NCI-H446 (cell line): ENCODE measurements at places on chromosomes 2 and 18.

DNA sequence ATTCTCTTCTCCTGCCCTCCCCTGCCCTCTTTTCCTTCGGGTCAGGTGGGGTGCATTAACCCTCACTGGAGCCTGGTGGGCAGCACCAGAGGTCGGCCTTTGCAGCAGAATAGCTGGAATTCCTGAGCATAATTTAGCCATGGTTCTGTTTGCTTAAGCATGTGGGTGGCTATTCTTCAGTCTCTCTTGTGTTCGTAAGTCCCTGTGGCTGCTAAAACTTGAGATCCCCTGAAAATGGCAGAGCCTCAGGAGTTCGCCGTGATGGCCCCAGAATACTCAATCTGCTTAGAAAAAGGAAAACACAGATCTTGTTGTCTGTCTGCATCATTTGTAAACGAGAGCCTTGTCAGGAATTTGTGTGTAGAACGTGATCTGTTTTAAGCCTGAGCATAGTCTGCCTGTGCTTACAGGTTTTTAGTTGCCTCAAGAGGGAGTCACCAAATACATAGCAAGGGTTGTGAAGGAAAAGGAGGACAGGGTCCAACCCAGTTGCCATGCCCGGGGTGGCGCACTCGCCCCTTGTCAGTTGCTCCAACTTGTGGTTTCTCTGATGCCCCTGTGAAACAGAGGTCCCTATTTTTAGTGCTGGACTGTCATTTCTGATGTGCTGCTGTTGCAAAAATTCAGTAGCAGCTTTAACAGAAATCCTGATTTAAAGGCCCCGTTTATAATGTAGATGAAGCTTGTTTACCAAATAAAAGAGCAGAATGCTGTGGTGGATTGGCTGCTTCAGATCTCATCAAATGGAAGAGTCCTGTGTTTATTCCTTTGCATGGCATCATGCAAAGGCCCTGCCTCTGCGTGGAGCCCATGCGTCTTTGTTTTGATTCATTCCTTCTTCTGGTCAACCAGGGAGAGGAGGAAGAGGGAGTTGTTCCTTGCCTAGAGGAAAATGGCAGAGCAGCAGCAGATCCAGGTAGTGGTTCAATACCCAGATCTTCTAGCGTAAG, 74.8 kb downstream of the WDSUB1 start:
- no peak for DNase-seq

- DNase-seq: no peak
Measured at GRCh38 chr18:3599195-3599594, 149.2 kb downstream of the TGIF1 start.

GRCh38 chr2:98269830-98270229, 76.4 kb upstream of the CNGA3 start:
- DNase-seq: no peak

- DNase-seq: no peak
Measured at GRCh38 chr18:27723168-27723567, 453.8 kb downstream of the CDH2 start.

DNA sequence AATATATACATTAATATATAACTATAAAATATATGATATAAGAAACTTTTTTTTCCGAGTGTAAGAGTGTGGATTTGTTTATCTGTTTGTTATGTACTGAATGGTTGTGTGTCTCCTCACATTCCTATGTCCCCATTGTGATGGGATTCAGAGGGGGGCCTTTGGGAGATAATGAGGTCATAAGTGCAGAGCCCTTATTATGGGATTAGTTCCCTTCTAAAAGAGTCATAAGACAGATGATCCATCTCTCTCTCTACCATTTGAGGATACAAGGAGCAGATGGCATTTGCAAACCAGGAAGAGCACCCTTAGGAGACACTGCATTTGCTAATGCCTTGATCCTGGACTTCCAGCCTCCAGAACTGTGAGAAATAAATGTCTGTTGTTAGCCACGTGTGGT, 30.3 kb upstream of the SAP130 start:
- no peak for DNase-seq

- no peak for DNase-seq
Measured at GRCh38 chr2:204205538-204205937, 269.0 kb downstream of the ICOS start.

DNA sequence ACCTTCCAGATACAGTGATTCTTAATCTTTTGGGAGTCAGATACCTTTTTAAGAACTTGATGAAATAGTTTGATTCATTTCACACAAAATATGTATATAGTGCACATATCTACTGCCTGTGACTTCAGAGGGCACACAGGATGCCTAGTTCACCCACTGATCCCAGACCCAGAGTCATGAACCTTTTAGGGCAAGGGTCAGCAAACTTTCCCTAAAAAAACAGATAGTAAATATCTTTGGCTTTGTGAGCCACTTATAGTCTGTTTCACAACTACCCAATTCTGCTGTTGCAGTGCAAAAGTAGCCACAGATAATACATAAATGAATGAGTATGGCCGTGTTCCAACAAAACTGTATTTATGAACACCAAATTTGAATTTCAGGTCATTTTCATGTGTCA, 124.9 kb downstream of the ANKRD44 start:
- no peak for DNase-seq

- no peak for DNase-seq
Measured at GRCh38 chr2:133167990-133168389, 400.3 kb downstream of the NCKAP5 start.

DNA sequence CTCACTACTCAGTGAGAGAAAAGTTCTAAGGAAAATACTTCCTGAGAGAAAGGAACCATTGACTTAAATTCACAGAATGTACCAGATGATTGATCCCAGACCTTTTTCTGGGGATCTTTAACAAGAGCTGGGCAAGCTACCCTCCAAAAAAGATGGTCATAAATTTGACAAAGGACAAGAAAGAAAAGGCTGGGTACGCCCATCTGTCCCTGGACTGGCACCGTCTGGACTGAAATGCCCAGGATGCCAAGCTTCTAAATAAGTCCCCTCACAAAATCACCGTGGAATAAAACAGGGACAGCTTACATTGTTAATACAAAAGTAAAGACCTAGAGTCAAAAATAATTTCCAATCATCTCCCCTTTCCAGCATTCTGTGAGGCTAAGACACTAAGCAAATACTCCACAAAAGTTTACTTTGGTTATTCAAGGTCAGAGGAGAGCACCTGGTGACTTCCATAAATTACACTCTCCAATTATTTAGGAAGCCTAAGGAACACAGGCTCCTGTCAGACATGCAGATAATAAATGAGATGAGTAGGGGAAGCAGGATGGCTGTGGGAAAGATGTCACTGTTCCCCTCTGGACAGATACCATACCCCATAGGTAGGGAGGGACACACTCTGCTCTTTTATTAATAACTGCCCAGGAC, 69.9 kb downstream of the UXS1 start:
- no peak for DNase-seq

- DNase-seq: no peak
Measured at GRCh38 chr2:236661061-236661761, 91.6 kb downstream of the ACKR3 start.

- no peak for DNase-seq
Measured at GRCh38 chr2:23414871-23415270, 29.9 kb downstream of the KLHL29 start.

DNA sequence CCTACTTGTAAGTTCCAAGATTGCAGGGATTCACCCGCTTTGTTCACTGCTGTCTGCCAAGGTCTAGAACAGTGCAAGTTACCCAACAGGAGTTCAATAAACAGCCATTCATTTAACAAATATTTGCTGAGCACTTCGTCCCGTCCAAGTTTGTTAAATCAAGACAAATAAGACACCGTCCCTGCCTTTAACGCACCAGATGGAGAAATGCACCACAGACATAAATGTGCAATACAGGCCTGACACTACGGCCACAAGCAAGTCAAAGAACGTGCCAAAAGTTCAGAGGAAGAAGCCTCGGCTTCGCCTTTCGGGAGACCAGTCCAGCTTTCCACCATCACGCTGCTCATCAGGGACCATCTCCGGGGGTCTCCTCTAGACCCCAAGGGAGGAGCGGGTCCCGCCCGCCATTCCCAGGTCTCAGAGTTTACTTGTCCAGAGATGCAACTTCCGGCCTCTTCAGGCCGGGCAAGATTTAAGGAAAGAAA, 429 bp downstream of the C2orf76 start:
- DNase-seq: peak; percentile 46

DNA sequence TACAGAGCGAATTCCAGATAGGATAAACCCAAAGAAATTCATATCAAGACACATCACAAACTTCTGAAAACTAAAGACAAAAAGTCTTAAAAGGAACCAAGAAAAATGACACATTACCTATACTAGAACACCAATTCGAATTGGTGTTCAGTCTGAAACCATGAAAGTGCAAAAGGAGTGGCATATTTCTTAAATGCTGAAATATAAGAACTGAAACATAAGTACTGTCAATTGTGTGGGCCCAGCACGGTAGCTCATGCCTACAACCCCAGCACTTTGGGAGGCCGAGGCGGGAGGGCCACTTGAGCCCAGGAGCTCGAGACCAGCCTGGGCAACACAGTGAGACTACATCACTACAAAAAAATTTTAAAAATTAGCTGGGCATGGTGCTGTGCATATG, 43.4 kb downstream of the TMEM131 start:
- DNase-seq: no peak

GRCh38 chr2:224796695-224797305, 80.6 kb upstream of the CCDC195 start:
- no peak for DNase-seq

- no peak for DNase-seq
Measured at GRCh38 chr18:79042276-79042675, 26.9 kb upstream of the ATP9B start.

- DNase-seq: no peak
Measured at GRCh38 chr2:101740555-101740964, 43.1 kb downstream of the MAP4K4 start.

DNA sequence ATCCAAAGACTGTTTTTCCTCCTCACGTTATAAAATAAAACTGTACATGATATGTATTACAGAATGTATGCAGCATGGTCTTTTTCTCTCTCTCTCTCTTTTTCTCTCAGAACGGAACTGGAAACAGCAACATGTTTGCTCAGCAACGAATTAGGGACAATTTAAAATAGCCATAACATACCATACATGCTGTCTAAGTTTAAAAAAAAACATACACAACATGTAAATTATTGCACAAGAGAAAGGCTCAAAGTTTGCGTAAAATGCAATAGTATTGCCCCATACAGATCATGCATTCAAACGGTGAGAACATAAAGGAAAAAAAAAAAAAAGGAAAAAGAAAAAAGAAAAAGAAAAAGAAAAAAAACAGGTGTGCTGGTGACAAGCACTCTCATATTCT, 93.6 kb downstream of the BCL11A start:
- no peak for DNase-seq

DNA sequence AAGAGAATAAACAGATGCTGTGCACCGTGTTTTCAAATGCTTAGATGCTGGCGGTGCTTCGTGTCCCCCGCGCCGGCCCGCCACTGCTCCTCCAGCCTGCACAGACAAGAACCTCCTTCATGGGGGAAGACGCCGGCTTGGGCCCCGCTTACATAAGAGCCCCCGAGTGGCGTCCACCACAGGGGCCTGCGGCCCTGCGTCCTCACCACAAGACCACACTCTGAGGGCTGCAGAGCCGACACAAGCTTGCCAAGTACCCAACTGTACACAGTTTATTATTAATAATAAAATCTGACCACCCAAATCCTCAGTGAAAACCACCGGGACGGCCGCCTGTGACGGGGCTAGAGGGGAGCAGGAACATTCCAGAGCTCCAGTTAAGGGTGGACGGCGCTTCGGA, 232.2 kb downstream of the HDAC4 start:
- no peak for DNase-seq

GRCh38 chr2:5590886-5591285, 101.3 kb upstream of the SOX11 start:
- DNase-seq: no peak

GRCh38 chr2:240557808-240558207, at the start of gene ANKMY1:
Gene ANKMY1, minus strand, starts transcription at chr2:240557988. Its CDS starts 653 bp downstream, at chr2:240557335.
- no peak for DNase-seq

DNA sequence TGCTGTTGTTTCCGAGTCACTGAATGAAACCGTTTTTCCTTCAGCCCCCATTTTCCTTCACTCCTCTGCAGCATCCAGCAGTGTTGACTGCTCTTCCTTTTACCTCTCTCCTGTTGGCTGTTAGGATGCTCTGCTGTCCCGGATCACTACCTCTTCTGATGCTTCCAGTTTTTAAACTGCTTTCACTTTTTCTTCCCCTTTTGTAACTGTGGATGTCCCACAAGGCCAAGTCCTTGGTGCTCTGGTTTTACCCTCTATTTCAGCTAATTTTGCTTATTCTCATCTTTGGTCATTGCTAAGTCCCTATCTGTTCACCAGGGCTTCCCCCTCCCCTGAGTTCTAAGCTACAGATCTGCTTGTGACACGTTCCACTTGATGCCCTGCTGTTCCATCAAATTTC, 39.4 kb upstream of the MAP4K3 start:
- no peak for DNase-seq

- DNase-seq: no peak
Measured at GRCh38 chr2:61759718-61760117, 94.1 kb downstream of the FAM161A start.

DNA sequence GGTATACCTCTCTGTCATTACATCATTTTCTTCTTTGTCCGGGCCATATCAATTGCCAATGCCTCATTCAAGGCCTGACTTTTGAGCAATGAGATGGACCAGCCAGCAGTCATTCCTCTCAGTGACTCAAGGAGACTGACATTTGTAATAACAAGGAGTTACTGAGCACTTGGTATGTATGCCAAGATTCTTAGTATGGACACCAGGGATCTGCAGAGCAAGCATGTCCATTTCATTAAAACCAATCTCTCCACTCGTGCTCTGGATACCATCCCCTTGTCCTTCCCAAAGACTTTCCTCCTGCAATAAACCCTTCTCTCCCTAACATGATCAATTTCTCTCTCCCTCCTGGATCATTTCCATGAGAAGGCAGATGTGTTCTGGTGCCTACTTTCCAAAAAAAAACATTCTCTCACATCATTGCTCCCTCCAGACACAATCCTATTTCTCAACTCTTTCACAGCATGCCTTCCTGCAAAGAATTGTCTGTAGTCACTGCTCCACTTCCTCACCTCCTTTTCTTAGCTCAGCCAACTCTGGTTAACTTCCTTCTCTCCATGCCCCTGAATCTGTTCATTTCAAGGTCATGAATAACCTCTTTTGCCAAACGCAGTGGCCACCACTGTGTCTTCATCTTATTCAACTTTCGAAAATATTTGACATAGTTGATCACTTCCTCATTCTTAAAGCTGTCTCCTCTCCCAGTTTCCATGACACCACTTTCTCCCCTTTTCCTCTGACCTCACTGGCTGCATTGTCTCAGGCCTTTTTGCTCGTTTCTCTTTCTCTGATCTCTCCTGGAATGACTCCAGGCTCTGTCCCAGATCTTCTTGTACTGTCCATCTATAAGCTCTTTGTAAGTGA, 102.8 kb upstream of the CYP1B1 start:
- DNase-seq: no peak

DNA sequence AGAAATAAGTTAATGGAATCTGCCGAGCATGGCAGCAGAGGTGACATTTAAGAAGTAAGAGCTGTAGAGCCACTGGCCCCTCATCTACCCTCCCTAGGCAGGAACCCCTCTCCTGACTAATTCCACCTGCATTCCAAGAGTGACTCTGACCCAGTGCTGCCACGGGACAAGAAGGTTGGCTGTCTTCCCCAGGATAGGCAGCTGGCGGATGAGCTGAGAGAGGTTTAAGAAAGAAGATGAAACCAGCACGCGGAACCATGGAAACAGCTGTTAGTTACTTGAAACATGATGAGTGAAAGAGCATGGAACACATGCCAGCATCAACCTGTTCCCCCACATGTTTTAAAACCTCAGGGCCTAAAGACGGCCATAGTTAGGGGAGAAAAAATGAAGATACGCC, 74.1 kb downstream of the RND3 start:
- DNase-seq: no peak

GRCh38 chr18:75790796-75791195, 363.3 kb upstream of the SMIM21 start:
- DNase-seq: no peak

- DNase-seq: no peak
Measured at GRCh38 chr2:75559680-75560021, 1.1 kb downstream of the EVA1A start.
